Mucosa of descending colon (tissue), 3 donors: ENCODE measurements at places on chromosomes 12 and 14.

DNA sequence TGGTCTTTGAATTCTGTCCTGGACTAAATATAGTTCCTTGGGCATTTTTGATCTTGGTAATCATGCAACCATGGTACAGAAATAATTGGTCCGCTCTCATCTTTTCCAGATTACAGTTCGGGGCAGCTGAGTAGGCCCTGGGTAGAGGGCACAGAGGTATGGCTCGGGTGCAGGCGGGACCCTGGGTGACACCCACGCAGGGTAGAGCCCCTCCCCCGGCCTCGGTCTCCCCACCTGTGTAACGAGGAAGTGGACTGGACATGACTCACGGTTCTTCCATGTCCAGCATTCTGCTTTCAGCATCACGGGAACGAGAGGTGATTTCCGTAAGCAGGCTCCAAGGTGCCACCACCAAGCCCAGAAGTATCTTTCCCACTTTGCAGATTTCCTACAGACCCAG lies 91.0 kb upstream of the DIO3 start:
- no peak for DNase-seq

DNA sequence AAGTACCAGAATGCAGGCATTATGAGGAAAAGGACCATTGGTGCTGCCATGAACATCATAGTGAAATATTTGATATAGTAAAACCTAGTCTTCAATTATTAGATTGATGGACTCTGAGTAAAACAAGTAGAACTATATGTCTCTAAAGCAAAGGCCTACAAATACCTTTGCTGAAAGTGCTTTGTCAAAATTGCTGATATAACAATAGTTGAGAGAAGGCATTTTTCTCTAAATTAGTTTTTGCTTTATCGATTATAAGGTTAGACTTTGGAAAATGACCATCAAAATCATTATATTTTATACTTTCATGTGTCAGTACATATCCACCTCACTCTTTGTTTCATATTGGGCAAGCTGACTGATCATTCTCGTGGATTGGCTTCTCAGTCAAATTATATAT lies 836.0 kb upstream of the FBXO33 start:
- DNase-seq, result no peak

- DNase-seq, result no peak
These were observed 12.6 kb downstream of the ZNF26 start for GRCh38 chr12:132998741-132999140.

- DNase-seq, result no peak
These were observed 77.6 kb downstream of the STAB2 start for GRCh38 chr12:103664626-103665025.

GRCh38 chr14:66268802-66269334 lies 217.3 kb upstream of the CCDC196 start:
- no peak for DNase-seq

DNA sequence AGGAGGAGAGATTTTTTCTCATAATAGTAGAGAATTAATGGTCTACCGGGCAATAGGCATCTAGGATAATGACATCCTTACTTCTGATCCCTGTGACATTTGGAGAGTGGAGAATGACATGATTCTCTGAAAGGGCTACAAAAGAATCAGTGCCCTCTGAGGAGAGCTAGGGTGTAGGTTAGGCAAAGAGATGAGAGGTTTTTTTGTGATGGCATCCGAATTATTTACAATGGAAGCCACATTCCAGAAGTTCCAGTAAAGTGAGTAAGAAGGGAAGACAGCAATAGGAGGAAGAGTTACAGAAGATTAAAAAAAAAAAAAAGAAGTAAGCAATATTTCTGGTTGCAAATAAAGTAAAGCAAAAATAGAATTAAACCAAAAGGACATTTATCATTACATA lies 478.0 kb downstream of the RMST start:
- DNase-seq, result no peak

- no peak for DNase-seq
These were observed 5.6 kb downstream of the SLC11A2 start for GRCh38 chr12:51020448-51021182.

GRCh38 chr12:97132270-97132669 lies 225.2 kb downstream of the NEDD1 start:
- DNase-seq, result no peak

- DNase-seq, result no peak
These were observed 92.5 kb downstream of the SSPN start for GRCh38 chr12:26287671-26288381.

DNA sequence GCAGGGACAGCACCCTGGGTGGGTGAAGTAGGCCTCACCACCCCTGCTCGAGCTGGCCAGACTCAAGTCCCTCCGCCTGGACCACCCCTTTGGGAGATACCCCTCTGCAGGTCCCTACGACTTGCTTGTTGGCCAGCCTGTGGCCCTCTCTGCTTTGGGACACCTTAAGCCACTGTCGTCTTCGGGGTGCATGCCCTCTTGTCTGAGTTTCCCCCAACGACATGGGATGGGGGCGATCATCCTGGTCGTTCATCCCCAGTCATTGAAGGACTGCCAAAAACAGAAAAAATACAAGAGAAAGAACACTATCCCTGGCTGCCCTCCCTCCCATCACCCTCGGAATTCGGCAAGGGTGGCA lies 151.1 kb downstream of the DPF3 start:
- DNase-seq, result no peak

GRCh38 chr12:95877622-95878021 lies 18.9 kb downstream of the SNRPF start:
- no peak for DNase-seq

DNA sequence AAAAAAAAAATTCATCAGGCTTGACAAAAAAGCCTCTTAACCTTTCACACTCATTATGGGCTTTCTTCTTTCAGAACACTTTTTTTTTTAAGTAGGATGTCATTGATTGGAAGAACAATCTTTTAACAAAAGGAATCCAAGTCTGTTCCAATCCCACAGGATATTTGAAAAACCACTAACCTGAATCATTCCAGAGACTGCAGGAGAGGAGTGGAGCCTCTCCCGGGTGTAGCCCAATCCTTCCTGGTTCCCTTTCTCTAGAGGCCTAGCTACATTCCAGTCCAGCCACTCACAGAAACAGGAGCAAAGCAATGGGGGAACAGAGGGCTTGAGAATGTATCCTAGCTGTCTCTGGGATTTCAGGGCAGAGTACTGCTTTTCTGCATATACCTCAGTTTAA lies 4.3 kb downstream of the MFAP5 start:
- DNase-seq, result no peak

GRCh38 chr12:115394496-115395220 lies 710.7 kb upstream of the TBX3 start:
- DNase-seq, result no peak

GRCh38 chr12:55068416-55069010 lies 48.7 kb downstream of the NEUROD4 start:
- peak; percentile 16 for DNase-seq

GRCh38 chr12:9848899-9849298 lies 20.3 kb downstream of the CLEC2B start:
- no peak for DNase-seq

GRCh38 chr14:67934087-67934486 lies 114.5 kb downstream of the RAD51B start:
- DNase-seq, result no peak
